ENCODE measurements at places on chromosomes 16 and 17.

GRCh38 chr17:57404073-57404472 lies 147.8 kb downstream of the MSI2 start:
- no peak for DNase-seq

DNA sequence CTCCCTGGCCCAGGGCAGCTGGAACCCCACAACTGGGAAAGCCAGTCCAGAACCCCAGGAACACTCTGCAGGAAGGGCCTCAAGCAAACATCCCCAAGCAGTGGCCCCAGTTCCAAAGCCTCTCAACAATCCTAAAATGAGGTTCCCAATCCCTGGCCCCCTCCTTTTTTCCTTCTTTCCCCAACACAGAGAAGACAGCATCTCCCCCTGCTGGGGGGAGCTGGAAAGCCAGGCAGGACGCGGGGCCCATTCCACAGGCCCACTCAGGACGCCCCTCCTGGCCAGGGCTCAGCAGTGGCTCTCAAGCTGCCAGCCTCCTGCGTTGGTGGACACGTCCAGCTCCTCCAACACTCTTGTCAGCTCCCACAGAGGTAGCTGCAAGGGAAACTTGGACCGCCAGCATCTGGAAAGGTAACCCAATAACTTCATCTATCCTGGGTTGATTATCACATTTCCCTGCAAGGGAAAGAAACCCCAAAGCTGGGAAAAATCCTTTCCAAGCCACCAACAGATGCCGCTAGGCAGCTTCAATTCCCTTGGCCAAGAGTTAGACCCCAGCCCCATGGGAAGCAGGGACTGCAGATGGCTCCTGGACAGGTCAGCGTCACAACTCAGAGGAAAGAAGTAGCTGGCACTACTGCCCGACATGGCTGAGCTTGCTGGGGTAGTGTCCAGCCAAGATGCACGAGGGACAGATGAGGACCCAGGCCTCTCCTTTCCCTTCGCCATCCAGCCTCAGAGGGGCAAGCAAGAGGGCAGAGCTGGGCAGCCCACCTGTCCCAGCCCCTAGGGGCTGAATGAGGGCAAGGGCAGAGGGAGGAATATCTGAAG lies 7.6 kb downstream of the HDAC5 start:
- DNase-seq, result no peak

DNA sequence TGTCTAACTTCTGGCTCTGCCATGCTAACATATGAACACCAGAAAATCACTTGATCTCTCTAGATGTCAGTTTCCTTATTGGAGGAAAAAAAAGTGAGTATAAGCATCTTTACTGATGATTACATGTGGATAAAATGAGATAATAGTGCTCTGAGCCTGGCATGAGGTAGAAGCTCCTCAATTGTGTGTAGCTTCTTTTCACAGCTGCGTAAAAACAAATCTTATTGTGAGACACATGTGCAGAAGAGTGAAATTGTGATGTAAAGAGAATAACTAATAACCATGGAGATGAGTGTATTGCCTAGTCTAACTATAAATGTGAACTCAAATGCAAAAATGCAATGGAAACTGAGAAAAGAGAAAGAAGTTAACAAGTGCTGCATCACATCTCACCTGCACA lies 44.7 kb downstream of the CDH11 start:
- no peak for DNase-seq

- no peak for DNase-seq
These were observed 92.0 kb downstream of the CYLD start for GRCh38 chr16:50833929-50834328.

DNA sequence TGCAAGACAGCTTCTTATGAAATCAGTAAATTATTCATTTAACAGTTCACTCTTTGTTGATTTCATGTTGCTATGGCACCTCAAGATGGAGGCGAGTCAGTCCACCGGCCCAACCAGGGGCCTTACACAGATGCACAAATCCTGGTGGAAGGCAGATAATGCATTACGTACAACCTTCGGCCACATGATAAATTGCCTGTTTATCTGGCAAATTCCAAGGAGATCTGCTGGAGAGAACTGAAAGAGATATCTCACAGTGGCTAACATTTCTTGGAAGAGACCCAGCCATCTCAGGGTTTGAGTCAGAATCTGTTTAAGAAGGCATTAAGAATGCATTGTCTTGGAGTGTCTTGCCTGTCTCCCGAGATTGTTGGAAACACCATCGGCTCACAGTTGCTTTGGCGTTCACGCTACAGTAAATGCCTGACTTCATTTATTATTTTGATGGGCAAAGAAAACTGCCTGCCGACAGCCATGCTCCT lies 225.6 kb downstream of the MSI2 start:
- DNase-seq, result no peak

GRCh38 chr16:50185005-50185505 lies 31.9 kb downstream of the TENT4B start:
- DNase-seq, result no peak

DNA sequence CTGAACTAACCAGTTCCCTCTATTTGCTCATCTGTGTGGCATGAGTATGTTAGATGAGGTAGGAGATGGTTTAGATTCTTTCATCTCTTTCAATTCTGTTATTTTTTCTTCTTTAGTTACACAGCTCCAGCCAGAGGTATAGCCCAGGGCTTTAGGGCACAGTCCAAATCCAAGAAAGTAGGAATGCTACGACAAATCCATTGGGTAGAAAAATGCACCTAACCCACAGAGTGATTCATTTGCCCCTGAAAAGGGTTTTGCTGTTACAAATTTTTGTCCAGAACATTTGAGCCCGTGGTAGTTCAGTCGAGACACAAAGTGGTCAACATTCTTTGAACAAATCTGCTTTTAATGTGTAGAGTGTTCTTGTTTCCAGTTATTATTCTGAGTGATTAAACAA lies 250.7 kb downstream of the HS3ST3A1 start:
- DNase-seq, result no peak

DNA sequence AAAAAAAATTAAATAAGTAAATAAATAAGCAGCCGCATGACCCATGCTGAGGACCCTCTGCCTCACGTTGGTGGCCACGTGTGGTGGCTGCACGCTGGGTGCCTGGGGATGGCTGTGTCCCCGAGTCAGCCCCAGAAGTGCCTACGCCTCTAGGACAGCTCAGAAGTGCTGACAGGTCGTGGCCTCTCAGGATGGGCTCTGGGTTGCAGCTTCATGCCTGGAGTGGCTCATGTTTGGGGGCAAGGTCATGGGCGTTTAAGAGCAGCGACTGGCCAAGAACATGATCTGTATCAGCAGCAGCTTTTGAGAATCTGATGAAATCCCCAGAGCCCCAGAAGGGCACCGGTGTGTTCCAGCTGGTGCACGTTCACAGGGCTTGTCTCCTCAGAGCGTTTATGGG lies 26.8 kb upstream of the CAPN15 start:
- no peak for DNase-seq

GRCh38 chr16:84729716-84730320 lies 30.0 kb downstream of the USP10 start:
- no peak for DNase-seq

DNA sequence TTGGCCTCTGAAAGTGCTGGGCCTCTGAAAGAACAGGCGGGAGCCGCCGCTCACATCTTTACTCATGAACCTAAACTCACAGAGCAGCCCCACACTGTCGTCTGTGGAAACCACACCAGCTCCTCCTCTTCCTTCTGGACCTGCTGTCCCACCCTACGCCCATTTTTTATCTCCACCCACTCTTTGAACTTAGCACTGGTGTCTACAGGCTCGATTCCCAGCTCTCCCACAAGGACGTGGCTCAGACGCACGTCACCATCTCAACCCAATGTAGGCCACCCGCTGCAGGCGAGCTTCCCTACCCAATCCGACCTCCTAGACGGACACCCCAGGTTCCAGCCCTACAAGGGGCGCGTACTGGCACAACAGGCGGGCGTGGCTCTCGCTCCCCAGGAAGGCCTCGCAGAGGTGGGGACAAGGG lies 62.2 kb downstream of the NXN start:
- DNase-seq, result no peak

GRCh38 chr16:55480228-55480655 lies 1.2 kb downstream of the MMP2 start:
- no peak for DNase-seq

DNA sequence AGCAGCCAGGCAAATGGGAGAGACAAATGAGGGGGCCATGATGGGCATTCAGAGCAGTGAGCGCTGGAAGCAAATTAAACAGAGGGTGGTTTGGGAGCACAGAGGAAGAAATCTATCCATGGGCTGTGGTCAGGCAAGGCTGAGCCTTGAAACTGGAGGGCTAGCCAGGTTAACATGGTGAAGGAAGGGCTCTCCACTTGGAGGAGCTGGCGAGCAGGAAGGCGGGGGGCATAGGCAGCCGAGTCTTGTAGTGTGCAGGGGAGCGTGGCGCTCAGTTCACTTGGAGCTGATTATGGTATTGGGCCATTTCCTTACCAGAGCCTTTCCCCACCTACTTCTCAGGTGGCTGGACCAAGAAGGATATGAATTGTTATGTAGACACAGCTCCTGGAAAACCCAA lies 189.7 kb downstream of the SNX29 start:
- no peak for DNase-seq

DNA sequence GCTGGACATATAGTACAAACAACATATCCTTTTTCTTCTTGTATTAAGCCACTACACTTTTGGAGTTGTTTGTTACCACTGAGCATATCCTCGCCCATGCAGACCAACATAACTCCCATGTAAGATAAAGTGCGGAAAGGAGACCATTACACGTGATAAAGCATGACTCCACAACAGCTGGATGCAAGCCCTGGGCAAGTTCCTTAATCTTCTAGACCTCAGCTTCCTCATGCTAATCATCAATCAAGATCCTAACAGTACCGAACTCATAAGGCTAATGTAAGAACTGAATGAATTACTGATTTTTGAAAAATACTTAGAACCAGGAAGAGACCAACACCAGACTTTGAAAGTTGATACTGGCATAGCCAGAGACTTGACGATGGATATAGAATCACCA lies 47.0 kb upstream of the GSG1L start:
- DNase-seq, result no peak

- no peak for DNase-seq
These were observed 12.3 kb upstream of the MPRIP start for GRCh38 chr17:17029938-17030337.

DNA sequence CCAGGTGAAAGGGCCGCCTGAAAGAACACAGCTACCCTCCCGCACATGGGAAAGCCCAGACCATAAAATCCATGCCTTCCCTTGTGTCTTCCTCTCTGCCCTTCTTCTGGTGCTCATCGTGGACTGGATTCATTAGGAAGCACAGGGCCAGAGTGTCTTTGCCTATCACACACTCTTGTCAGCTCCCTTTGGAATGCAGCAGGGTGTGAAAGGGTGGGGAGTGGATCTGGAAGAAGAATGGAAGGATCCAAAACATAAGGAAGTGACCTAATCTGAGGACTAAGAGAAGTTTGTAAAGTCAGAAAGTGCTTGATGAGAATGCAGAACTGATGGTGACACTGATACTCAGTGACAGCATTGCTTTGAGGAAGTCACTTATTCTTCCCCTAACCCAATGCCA lies 1147.3 kb upstream of the GOT2 start:
- DNase-seq, result no peak

GRCh38 chr16:89491238-89491869 lies 993 bp upstream of the ANKRD11 start:
- DNase-seq, result no peak

DNA sequence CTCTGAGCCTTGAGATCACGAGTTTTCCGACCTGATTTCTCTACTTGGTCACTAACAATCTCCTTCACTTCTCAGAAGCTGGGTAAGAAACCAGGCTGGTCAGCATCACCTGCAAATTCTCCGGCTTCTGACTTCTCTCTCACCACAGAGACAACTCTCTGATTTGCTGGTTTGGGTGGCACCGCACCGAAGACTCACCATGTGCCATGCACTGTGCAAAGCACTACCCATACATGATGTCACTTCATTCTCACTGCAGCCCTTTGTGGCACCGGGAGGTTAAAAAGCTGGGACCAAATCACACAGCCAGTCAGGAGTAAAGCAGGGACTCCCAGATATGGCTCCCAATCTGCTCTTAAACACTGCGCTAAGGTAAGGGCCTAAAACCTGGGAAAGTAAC lies 647 bp downstream of the VAC14 start:
- no peak for DNase-seq

DNA sequence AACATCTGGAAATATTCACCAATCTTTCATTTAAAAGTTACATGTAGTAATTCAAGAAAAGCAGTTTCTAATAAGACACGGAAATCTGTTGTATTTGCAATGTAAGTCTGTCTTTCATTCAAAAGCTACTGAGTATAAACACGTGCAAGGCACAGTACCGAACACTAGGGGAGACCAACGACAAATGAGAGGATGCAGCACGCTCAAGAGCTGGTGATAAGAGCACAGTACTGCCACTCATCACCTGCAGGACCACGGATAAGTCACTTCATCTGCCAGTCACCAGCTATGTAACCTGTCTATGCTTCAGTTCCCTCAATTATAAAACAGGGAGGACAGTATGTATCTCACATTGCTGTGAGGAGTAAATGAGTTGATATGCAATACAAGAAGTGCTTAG lies 67.1 kb downstream of the CLEC18A start:
- DNase-seq, result no peak

DNA sequence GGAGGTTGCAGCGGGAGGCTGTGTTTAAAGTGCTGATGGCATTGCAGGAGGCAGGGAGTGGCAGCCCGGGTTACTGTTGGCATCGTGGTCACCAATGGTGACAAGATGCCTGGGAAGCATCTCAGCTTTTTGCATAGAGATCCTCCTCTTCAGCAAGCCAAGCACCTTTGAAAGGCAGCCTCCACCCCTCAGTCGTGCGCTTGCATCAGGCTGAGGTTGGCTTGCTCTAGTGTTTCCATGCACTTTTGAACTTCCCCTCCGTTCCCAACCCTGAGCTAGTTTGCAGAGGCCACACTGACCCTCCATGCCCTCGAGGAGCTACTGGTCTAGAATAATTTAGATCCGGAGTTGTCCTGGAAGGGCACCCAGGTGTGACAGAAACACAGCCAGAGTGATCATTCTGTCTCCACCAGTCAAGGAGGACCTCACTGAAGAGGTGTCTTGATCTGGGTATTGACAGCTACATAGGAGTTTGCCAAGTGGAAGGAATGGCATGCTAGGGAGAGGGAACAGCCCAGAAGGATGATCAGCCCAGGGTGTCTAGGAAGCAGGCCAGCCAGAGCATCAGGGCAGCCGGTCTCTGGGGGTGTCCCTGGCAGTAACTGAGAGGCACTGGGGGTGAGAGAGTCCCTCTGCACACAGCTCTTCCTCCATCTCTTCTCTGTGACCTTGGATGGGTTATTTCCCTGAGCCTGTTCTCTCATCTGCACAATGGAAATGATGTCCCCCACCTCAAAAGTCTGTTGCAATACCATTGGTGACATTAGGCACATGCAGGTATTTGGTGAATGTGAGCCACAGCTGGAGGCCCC lies 7.7 kb downstream of the BEAN1 start:
- no peak for DNase-seq

DNA sequence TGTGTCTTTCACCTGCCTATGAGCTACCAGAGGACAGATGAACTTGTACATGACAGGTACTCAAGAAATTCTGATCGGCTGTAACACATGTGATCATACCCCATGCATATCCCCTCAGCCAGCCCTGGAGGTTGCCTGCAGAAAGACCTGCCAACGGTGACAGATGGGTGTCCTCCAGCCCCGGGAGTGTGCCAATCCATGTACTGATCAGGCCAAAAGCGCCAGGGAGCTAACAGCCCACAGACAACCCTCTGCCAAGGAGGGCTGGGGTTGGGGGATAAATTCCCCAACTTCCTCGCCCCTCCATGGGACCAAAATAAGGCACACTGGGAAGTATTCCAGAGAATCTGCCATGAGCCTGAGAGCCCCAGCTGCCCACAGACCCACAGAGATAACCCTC lies 189.4 kb downstream of the CCT6B start:
- DNase-seq, result no peak

GRCh38 chr17:2302778-2303203 lies 794 bp downstream of the SMG6 start:
- DNase-seq, result no peak

- no peak for DNase-seq
These were observed 604.7 kb upstream of the SALL1 start for GRCh38 chr16:51755577-51756355.

Measured in stimulated activated CD4-positive, alpha-beta T cell treated with anti-CD3 and anti-CD28 coated beads, TNF-alpha, amount 100 ng/mL, for 1 hour (primary cell).